ENCODE measurements at places on chromosomes 12 and 14.

- no peak for DNase-seq
These were observed 35.7 kb downstream of the LRFN5 start for GRCh38 chr14:41642367-41642766.

GRCh38 chr14:31018057-31018645 lies 7.3 kb upstream of the AP4S1 start:
- DNase-seq: no peak

GRCh38 chr12:29717540-29718100 lies 66.1 kb downstream of the TMTC1 start:
- DNase-seq: no peak

DNA sequence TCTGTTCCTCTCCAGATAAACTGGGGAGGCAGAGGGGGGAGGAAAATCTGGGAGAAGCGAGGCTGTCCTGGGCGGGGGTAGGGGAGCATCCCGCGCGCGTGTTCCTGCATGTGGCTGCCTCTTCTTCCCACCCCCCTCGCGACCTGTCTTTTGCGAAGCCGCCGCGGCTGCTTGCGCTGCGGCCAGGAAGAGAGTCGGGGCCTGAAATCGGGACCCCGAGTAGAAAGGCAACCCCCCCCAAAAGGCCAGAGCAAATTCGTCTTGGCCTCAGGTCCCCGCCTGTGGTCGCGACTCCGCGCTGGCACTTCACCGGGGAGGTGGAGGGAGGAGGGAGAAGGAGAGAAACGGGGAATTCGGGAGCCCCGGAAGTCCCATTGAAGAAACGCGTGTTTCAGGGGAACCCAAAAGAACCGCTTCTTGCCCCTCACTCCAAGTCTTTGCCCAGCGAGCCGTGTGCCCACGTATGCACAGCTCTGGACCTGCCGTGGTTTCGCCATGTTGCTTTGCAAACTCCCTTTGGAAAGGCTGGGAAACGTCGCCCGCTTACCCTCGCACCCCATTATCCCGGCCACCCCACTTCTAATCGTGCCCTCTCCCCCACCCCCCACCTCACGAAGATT lies 944 bp downstream of the CCND2 start:
- DNase-seq: no peak

DNA sequence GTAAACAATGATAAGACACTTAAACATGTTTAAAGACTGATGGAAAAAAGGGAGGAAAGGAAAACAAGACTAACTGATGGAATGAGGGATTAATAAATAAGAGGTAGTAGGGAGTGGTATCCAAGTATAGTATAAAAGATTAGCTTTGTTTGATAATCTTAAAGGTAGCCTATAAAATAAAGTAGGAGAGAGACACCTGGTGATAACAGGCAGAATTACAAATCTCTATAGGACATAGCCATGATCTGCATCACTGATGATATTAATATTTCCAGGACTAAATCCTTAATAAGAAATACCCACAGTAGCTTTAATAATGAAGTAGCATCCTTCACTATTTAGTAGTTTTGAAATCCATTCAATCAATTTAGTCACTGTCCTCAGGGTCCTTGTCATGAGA lies 30.4 kb downstream of the DLGAP5 start:
- DNase-seq: peak; percentile 63
